Activated naive CD8-positive, alpha-beta T cell treated with anti-CD3 and anti-CD28 coated beads, Interleukin-2, amount 10 ng/mL, durations not matched to agents 7 days and 5 days (primary cell): ENCODE measurements at places on chromosomes 5 and 9. TPM values are rescaled to one million over a fixed set of nuclear protein-coding genes. Genes with fewer than 3 reads are reported as not detected.

PCDHGC5 gene
- not detected for total RNA-seq

TMEFF1 gene
- 0.20 TPM for total RNA-seq

GRCh38 chr9:132637801-132638200, 32.0 kb downstream of the DDX31 start:
- DNase-seq, result no peak

SPATA31D1 gene
- not detected for total RNA-seq

- DNase-seq, result no peak
Measured at GRCh38 chr5:35162848-35163709, 67.2 kb downstream of the PRLR start.

PDE6A gene
- not detected for total RNA-seq

C5orf58 gene
- total RNA-seq, result not detected

GRCh38 chr9:81526587-81526986, 162.8 kb downstream of the TLE1 start:
- no peak for DNase-seq

RABGAP1 gene
- total RNA-seq, result 27.7 TPM

DNA sequence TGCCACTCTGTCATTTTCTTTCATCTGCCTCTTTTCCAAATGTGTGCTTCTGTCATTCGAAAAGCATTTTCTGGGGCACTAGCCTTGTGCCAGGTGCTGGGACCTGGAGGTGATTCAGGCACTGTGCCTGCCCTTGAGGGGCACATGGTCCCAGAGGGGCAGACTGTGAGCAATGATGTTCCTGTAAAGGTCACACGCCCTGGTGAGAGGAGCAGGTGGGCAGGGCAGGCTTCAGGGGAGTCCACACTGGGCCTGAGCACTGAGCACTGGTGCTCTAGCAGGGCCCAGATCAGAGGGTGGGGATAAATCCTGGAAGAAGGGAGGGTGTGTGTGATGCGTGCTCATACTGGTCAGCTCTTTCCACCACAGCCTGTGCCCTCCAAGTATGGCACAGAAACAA, 77.8 kb downstream of the COL15A1 start:
- DNase-seq, result no peak
